SK-N-DZ (cell line): ENCODE measurements at places on chromosomes 5 and 9.

DNA sequence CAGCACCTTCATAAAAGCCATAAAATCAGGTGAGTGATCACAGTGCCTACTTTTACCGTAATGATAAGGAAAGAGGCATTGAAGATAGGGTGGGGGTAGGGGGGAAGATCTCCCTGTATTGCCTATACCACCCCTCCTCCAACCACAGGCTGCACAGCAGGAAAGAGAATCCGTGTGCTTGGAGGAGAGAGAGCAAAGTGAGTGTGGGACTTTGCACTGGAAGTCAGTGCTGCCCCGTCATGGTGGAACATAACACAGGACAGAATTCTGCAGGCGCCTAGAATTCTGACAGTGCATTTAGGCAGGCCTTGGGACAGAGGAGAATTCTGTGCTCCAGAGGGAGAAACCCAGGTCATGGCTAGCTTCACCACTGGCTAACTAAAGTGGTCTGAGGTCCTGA is 3.5 kb upstream of the C5 start:
- no peak for DNase-seq

- no peak for DNase-seq
Observed at GRCh38 chr9:92036756-92037155, 78.5 kb downstream of the SPTLC1 start.

DNA sequence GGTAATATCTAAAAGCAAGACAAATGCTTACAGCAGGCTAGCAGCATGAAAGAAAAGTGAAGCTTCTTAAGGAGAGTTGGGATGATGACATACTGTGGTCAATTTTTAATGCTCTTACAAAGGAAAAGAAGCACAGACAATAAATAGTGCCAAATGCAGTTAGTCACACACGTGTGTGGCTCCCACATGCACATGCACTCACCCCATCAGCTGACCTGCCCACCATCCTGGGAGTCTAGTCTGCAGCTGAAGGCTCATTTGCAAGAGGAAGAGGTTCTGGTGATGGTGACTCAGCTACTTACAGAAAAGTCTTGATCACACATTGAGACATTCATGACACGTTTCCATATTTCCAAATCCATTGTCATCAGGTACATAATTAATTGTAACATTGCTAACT is 129.3 kb downstream of the MRPL36 start:
- DNase-seq = no peak

- DNase-seq = peak; percentile 62
Observed at GRCh38 chr5:141192110-141192725, at the start of gene PCDHB10. Gene PCDHB10 (plus strand): TSS chr5:141192353. CDS start chr5:141192553, 200 bp downstream.

DNA sequence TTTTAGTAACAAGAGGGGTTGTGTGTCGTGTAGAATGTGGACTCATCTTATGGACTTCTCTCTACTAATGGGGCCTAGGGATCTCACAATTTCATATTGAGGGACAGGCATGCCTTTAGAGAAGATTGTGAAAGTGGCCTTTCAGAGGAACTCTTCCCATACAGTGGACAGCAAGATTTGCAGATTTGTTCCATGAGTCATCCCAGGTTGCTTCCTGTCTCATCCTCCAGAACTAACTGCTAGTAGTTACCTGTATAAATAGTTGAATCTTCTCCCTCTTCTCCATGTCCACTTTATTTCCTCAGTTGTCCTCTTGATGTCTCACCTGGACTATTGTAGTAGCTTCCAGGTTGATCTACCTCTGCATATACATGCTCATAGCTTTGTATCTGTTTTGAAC is 997.5 kb upstream of the CTNND2 start:
- DNase-seq = no peak

- DNase-seq = no peak
Observed at GRCh38 chr5:139451878-139452660, 10.5 kb downstream of the ECSCR start.

DNA sequence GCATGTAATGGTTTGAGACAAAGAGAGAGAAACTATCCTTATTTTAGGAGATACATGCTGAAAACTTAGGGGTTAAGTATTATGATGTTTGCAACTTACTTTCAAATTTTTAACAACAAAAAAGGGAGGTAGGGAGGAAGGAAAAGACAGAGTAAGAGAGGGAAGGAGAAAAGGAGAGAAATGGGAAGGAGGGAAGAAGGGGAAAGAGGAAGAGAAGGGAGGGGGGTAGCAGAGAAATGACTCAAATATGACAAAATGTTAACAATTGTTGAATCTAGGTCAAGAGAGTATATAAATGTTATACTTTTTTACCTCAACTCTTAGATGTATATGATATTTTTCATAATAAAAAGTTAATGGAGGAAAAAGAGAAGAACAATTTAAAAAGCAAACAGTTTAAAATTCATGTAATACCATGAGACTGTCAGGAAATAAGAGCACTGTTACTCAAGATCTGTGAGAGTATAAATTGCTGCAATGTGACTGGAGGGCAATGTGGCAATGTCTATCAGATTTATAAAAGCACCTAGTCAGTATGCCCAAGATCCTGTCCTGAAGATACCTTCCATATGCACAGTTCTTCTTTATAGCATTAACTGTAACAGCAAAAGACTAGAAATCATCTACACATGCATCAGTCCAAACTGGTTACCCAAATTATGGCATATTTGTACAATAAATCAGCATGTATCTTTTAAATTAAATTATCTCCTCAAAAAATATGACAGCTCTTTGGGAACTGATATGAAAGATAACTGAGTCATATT is 16.3 kb downstream of the FBXW11 start:
- no peak for DNase-seq

- no peak for DNase-seq
Observed at GRCh38 chr5:127660047-127660733, 11.3 kb downstream of the CTXN3 start.

DNA sequence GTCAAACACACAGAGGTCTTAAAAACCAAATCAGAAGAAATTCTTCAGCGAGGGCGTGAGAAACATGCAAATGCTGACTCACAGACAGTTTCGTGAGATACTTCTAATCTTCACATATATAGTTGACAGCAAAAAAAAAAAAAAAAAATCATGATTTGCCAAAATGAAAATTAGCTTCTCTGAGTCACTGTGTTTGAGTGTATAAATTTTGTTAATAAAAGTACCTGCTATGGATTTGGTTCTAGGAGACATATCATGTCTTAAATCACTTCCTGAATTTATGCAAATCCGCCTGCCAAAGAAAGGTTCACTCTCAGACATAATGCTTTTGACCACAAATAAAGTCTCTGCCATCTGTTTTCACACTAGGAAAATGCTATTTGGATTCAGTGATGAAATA is 114.3 kb downstream of the SLC1A3 start:
- DNase-seq = no peak

- DNase-seq = no peak
Observed at GRCh38 chr9:124652615-124653393, 118.3 kb downstream of the NR6A1 start.

DNA sequence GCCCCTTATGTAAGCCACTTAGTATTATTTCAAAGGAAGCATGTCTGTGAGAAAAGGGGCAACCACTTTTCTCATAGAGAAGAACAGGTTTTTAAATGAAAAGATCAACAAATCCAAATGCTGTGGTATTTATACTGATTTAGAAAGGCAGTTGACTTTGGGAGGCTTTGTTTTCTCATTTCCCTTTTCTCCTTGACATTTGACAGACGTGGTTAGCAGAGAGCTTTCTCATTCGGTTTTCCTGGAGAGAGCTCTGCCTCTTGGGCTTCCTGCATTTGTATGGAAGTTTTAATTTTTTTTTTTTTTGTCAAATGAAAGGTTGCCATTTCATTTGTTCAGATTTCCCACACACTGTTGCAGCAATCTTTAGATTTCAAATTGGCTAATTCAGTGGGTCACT is 62.5 kb downstream of the EXOSC2 start:
- no peak for DNase-seq

DNA sequence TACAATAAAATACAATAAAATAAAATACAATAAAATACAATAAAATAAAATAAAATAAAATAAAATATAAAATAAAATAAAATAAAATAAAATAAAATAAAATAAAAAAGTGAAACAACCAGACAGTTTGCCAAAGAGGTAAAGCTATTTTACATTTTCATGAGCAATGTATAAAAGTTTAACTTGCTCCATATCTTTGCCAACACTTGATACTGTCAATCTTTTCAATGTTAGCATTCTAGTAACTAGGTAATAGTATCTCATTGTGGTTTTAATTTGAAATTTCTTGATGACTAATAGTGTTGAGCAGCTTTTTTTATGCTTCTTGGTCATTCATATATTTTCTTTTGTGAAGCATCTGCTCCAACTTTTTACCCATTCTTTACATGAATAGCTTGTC is 17.3 kb downstream of the TTC33 start:
- DNase-seq = no peak

DNA sequence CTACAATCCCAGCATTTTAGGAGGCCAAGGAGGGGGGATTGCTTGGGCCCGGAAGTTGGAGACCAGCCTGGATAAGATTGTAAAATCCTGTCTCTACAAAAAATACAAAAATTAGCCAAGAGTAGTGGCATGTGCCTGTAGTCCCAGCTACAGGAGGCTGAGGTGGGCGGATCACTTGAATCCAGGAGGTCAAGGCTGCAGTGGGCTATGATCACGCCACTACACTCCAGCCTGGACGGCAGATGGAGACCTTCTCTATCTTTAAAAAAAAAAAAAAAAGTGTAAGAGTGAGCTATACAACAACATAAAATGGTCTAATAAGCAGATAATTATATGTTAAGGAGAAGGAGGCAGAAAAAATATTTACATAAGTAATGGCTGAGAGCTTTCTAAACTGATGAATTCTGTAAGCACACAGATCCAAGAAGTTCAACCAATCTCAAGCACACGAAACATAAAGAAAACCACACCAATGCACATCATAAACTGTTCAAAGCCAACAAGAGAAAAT is 23.0 kb downstream of the CDC14B start:
- DNase-seq = no peak

- peak; percentile 27 for DNase-seq
Observed at GRCh38 chr5:140607031-140607430, 25.9 kb downstream of the CD14 start.

DNA sequence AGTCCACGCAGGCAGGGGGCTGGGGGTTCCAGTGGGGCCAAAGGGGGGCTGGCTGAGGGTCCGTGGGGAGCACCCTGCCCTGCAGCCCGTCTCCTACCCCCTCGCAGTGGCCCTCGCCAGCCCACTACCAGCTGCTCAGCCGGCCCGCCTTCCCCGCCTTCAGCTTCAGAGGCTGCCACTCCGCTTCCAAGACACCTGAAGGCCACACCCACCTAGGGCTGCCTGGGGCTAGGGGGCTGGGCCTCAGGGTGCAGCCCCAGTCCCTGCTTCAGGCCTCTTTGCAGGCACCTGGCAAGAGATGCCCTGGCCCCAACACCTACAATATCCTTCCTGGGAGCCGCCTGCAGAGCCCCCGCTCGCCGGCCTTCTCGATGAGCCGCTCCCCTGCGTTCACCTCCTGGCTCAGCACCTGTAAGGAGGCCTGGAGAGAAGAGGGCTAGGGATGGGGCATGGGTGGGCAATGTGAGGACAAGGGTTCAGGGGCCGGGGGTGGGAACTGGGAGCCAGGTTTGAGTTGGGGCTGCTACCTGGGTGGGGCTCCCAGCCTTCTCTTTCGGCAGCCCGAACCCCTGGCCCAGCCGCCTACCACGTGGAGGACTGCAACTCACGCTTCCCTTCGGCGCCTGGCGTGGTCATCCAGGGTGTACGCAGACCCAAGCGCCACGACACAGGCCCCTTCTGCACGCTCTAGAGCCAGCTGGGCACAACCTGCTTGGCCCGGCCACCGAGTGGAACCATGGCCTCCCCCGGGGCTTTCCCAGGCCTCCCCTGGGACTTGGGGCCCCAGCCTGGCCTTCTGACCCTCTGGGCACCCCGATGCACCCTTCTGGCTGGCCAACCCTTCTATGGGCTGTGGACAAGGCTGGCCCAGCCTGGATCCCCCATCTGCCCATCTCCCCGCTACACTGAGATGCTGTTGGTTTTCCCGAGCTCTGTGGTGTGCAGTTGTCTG is 1.7 kb downstream of the STPG3 start:
- no peak for DNase-seq

DNA sequence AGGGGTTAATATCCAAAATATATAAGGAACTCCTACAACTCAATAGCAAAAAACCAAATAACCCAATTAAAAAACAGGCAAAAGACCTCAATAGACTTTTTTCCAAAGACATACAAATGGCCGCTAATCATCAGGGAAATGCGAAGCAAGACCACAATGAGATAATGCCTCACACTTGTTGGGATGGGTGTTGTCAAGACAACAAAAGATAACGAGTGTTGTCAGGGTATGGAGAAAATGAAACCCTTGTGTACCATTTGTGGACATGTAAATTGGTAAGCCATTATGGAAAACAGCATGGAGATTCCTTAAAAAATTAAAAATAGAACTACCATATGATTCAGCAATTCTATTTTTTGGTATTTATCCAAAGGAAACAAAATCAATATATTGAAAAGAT is 620.2 kb downstream of the ACTL7B start:
- DNase-seq = no peak
